ENCODE measurements at places on chromosomes 5 and 9.

GRCh38 chr5:75338408-75338807 lies 1.4 kb downstream of the HMGCR start:
- DNase-seq: no peak

GRCh38 chr5:74332682-74333081 lies 307.8 kb downstream of the ENC1 start:
- no peak for DNase-seq

GRCh38 chr9:28707616-28708015 lies 1134.3 kb upstream of the C9orf72 start:
- DNase-seq: no peak

DNA sequence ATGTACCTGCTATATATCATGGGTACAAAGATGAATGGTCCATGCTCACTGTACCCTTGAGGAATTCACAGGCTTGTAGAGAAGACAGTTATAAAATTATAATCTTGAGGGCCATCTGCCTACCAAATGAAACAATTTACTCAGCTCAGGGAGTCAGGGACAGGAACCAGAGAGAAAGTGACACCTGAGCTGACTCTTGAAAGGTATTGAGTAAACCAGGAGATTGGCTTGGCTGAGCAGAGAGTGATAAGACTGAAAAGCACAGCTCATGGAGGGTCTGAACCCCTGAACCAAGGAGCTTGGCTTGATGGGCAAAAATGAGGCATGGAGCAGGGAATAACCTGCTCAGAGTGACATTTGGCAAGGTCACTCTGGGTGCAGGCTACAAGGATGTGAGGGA lies 147.3 kb downstream of the FAM114A2 start:
- DNase-seq: no peak

DNA sequence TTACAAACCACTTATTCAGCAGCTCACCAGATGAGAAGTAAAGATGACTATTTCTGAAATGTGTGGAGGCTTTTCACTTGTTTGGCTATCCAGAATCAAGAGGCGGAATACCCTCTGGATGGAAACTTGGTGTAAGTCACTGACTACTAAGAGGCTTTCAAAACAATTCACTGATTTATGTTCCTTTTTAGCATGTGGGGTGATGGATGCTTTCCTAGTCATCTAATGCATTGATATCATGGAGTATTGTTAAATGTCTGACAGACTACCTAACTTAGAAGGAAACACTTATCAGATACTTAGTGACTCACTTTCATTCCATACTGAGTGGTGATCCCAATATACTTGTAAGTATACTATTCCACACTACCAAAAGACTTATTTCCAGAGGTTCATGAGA lies 141.4 kb downstream of the PLK2 start:
- DNase-seq: no peak

DNA sequence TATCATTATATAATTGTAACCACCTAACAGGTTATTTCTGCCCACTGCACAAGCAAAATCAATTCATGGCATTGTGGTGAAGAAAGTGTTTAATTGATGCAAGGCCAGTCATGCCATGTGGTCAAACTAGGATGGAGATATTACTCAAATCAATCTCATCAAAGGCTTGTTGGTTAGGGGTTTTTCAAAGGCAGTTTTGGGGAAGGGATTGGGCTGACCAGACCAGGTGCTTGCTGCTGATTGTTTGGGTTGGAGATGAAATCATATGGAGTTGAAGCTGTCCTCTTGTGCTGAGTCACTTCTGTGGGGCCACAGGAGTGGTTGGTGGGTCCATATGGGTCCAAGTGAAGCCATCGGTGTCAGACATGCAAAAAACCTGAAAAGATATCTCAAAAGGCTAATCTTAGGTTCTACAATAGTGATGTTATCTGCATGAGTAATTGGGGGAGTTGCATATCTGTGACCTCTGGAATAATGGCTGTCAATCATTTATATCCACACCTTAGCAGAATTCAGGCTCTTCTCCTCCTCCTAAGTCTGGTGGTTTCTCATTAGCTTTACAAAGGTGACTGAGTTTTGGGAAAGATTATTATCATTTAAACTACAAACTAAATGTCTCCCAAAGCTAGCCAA lies 44.9 kb downstream of the HMGCS1 start:
- no peak for DNase-seq

GRCh38 chr5:84494453-84494852 lies 109.8 kb upstream of the EDIL3 start:
- no peak for DNase-seq

- no peak for DNase-seq
Measured at GRCh38 chr5:31889001-31889561, 250.2 kb downstream of the PDZD2 start.

All from T-cell (primary cell).